LNCaP clone FGC (cell line): ENCODE measurements at places on chromosomes 16 and 17.

- DNase-seq: no peak
Observed at GRCh38 chr17:40938981-40939380, 1.5 kb upstream of the KRT23 start.

DNA sequence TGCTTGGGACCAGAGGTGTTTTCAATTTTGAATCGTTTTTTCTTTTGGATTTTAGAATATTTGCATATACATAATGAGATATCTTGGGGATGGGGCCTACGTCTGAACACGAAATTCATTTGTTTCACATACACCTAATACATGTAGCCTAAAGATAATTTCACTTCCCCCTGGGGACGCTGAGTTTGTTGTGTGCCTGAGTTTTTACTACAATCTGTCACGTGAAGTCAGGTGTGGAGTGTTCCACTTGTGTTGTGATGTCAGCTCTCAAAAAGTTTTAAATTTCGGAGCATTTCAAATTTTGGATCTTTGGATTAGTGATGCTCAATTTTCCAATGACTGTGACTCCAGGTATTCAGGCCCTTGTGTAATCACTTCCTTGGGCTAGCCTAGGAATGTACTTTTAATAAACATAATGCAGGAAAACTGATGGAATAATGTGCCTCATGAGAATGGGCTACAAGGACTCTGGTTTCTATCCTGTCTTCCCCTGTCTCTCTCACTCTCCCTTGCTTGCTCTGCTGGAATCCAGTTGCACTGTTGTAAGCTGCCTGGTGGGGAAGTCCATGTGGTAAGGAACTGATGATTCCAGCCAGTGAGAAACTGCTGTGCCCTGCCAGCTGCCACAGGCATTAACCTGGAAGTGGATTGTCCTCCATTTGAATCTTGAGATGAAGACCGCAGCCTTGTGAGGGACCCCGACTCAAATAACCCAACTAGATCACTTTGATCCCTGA lies 403.8 kb downstream of the SHISA9 start:
- no peak for DNase-seq

DNA sequence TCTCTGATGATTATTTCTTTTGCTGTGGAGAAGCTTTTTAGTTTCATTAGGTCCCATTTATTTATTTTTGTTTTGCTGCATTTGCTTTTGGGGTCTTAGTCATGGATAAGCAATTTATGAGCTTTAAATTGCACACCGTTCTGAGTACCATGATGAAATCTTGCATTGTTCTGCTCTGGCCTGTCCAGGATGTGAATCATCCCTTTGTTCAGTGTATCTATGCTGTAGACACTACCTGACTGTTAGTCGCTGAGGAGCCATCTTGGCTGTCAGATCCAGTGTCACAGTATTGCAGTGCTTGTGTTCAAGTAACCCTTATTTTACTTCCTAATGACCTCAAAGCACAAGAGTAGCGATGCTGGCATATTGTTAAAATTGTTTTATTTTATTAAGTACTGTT lies 218.0 kb upstream of the CNTNAP4 start:
- DNase-seq: no peak

GRCh38 chr16:58730724-58731370 lies 3.3 kb downstream of the GOT2 start:
- DNase-seq: no peak

GRCh38 chr17:81232616-81233241 lies 6.1 kb downstream of the TEPSIN start:
- DNase-seq: no peak

GRCh38 chr17:43618276-43618675 lies 43.4 kb downstream of the MEOX1 start:
- no peak for DNase-seq
